ENCODE measurements at places on chromosomes 11 and 22. TPM values are rescaled to one million over a fixed set of nuclear protein-coding genes. Genes with fewer than 3 reads are reported as not detected.

Gene MMP13
- total RNA-seq: not detected

Gene HEPHL1
- total RNA-seq: not detected

Gene CNGA4
- 0.22 TPM for total RNA-seq

DNA sequence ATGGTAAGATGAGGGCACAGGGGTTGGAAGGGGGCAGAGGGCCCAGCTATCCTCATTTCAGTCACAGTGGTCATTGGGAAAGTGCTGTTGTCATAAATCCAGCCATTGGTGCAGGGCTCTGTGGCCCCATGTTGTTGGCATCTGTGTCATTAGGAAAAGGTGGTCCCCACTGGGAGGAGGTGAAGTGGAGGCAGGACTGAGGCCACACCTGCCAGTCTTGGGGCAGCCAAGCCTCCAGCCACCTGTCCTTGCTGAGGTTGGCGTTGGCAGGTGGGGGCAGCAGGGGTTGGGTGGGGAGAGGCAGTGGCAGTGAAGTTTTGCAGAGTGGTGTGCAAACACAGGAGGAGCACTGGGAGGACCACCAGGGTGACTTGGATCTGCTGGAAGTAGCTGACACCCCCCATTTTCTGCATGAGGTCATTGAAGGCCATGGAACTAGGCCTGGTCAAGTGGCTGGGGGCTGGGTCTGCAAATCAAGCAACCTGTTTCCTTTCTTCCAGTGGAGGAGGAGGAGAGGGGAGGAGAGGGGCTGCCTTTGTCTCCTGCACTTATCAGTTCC lies 25.3 kb downstream of the SLC22A6 start:
- H3K27me3 ChIP-seq: peaks cover 9% of the 10 kb centered on the region
- H3K27ac ChIP-seq: no peak overlapping the region
- no peaks in the 10 kb centered on the region for H3K4me1 ChIP-seq
- DNase-seq: no peak

GRCh38 chr11:105000797-105001196 lies 22.2 kb downstream of the CASP5 start:
- H3K27ac ChIP-seq: no peak overlapping the region
- H3K36me3 ChIP-seq: no peaks in the 10 kb centered on the region
- peak; percentile 53 for DNase-seq
- no peak overlapping the region for H3K4me3 ChIP-seq
- H3K4me1 ChIP-seq: peaks cover 11% of the 10 kb centered on the region
- no peaks in the 10 kb centered on the region for H3K27me3 ChIP-seq

- peak overlapping the region; percentile 99 for H3K27ac ChIP-seq
- peaks cover 88% of the 10 kb centered on the region for H3K4me1 ChIP-seq
- DNase-seq: peak; percentile 71
- no peaks in the 10 kb centered on the region for H3K27me3 ChIP-seq
- peak overlapping the region; percentile 73 for H3K4me3 ChIP-seq
Measured at GRCh38 chr22:37303821-37304274, 21.5 kb downstream of the CYTH4 start.

- no peak overlapping the region for H3K4me3 ChIP-seq
- no peaks in the 10 kb centered on the region for H3K27me3 ChIP-seq
- DNase-seq: no peak
- peaks cover 37% of the 10 kb centered on the region for H3K36me3 ChIP-seq
Measured at GRCh38 chr11:108322666-108323065, 99.8 kb downstream of the ATM start.
